ENCODE measurements at places on chromosomes 11 and 22.

DNA sequence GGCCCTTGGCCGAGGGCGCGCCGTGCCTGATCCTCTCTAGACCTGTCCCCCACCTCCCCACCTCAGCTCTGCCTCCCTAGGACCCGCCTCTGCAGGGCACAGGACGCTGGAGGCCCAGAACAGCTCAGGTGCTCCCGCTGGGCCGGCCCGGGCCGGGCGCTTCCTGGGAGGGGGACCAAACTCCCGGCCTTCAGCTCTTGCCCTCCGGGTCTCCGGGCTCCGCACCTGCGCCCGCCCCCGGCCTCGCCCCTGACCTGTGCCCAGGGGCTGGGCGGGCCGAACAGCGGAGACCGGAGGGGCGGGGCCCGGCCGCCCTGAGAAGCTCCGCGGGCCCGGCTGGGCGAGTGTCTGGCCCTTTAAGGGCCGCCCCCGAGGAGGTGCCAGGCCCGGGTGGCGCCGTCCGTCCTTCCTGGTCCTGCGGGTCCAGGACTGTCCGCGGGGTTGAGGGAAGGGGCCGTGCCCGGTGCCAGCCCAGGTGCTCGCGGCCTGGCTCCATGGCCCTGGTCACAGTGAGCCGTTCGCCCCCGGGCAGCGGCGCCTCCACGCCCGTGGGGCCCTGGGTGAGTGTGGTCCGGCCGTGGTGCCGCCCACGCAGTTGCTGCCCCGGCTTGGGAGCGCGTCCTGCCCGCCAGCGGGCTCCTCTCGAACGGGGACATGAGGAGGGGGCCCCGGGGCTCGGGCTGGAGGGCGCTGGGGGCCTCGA, at the start of gene SSH3:
TSS of gene SSH3 (plus strand) at position 399 of the 703 bp plus-strand sequence. CDS start at position 495, 96 bp downstream.
- DNase-seq, result peak; percentile 20

DNA sequence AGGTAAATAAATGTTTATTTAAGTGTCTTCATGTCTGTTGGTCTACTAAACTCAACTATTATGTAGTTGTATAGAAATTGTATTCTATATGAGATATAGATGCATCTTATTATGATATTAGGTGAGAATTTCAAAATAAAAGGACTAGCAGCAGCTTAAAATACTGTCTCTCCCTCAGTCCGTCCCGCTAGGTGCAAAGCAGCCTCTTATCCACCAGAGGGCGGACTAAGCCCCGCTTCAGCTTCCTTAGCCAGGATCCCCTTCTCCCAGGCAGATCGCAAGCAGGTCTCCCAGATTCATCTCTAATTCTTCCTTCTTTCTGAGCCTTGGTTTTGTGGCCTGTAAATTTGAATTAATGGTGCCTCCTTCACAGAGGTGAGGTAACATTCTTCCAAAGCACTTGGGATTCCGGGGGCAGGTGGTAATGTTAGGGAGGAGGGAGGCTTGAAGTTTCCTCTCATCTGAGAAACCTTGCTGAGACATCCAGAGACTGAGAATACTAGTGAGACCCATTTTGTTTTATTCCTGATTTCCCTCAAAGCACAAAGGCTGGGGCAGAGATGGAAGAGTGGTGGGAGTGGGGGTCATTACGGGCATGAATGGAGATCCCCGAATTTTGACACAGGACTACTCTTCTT, 13.5 kb upstream of the INSC start:
- peak; percentile 44 for DNase-seq

GRCh38 chr11:30683176-30683575, 97.0 kb upstream of the MPPED2 start:
- no peak for DNase-seq

GRCh38 chr11:16016468-16016829, 339.9 kb downstream of the SOX6 start:
- no peak for DNase-seq

- no peak for DNase-seq
These were observed 60.5 kb downstream of the DDI1 start for GRCh38 chr11:104096900-104097299.

- DNase-seq, result no peak
These were observed 42.7 kb downstream of the DNHD1 start for GRCh38 chr11:6539748-6540268.

DNA sequence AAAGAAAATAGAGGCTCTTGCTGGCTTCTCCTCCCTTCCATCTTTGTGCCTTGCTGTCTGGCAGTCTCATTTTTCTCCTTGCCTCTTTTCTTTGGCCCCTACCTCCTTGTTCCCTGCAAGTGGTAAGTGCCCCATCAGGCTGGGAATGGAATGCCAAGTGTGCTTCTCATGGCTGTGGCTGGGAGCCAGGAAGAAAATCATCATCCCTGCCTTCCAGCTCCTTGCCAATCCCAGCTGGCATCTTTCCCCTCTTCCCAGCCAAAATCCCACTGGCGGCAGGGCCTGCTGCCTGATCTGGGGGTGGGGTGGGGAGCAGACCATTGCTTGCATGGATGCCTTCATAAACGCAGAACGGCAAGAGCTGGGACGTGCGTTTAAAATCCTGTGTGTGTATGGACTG, 27.0 kb upstream of the SLC25A18 start:
- no peak for DNase-seq

GRCh38 chr11:67010296-67010905, 12.5 kb upstream of the SYT12 start:
- DNase-seq, result no peak

GRCh38 chr11:76801225-76801624, 18.1 kb downstream of the TSKU start:
- no peak for DNase-seq

GRCh38 chr11:66745356-66746235, 16.6 kb upstream of the SPTBN2 start:
- no peak for DNase-seq

- DNase-seq, result peak; percentile 21
These were observed at the start of gene P4HA3 for GRCh38 chr11:74311352-74311926. P4HA3 (minus strand) TSS chr11:74311640; CDS start chr11:74311611, 29 bp downstream.

- no peak for DNase-seq
These were observed 94.1 kb downstream of the CACNA1I start for GRCh38 chr22:39664485-39665200.

DNA sequence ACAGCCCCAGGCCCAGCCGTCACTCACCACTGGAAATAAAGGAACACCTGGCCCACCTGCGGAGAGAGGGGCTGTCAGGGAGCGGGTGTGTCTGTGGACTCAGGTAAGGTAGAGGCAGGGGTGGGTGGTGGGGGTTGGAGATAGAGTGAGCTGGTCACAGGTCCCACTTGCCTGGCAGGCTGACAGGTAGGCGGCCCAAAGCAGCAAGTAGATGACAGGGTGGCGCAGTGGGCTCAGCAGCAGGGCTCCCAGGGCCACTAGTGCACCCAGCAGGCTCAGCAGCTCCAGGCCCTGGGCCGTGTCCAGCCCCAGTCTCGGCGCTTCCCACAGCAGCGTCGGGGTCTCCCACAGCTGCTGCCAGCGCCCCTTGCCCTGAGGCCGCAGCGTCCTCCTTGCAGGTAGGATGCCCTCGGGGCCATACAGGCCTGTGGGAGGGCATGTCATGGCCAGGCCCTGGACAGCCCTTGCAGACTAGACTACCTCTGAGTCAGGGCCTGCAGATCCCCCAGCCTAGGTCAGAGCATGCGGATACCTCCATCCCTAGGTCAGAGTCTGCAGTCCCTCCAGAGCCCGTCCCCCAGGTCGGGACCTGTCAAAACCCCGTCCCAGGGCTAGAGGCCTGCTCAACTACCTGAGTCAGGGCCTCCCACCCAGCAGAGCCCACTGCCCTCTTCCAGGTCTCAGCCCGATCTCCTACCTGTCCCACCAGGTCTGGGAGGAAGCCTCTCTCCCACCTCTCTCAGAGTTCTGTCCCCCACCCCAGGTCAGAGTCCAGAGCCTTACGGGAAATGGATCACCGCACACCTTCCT, 686 bp downstream of the LMF2 start:
- DNase-seq, result no peak

DNA sequence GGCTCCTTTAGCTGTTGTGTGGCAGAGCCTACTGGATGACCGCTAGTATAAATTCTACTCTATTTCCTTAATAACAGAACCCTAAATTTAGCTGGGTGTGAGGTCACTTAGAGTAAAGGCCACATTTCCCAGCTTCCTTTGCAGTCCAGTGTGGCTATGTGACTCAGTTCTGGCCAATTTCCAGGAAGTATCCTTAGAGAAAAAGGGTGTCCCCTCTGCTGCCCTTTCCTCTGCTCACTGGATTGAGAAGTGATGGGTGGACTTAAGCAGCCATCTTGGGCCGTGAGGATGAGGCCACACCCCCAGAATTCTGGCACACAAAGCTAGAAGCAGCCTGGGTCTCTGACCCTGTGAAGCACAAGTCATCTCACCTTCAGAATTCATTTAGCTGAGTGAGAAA, 11.7 kb upstream of the RASD2 start:
- no peak for DNase-seq

GRCh38 chr22:46573781-46574437, 36.5 kb upstream of the CELSR1 start:
- DNase-seq, result no peak

DNA sequence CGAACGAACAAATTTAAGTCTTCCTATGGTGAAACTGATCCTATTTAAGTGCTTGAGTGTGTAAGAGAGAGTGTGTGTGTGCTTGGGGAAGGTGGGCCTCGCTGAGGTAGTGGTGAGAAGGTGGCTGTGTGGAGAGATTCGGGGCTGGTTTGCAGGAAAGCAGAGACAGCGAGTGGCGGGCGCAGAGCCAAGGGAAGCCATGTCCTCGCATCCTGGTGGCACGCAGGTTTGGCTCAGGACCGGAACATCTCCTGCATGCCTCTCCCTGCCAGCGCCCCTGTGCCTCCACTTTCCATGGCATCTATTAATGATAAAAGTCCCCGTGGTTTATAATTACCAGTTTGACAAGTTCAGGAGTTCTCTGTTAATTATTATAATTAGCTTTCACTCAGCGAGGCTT, 383.1 kb upstream of the CADM1 start:
- no peak for DNase-seq

GRCh38 chr11:35012467-35013191, 96.2 kb downstream of the PDHX start:
- no peak for DNase-seq

DNA sequence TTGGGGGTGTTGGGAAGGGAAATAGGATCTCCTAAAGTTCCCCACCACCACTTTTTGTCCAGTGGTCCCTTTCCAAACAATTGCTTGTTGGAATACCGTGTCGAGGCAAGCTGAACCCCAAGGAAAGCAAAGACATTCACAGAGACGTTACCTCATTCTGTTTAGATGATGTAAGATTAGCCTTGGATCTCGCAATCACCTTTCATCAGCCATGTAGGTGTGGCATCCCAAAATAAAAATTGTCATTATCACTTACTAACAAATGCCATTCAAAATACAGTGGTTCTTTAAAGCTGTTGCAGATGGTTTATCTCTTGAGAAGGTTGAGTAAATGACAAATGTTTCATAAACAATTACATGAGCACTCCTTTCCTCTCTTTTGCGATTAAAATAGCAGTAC, 86.5 kb upstream of the SLC25A18 start:
- DNase-seq, result no peak

DNA sequence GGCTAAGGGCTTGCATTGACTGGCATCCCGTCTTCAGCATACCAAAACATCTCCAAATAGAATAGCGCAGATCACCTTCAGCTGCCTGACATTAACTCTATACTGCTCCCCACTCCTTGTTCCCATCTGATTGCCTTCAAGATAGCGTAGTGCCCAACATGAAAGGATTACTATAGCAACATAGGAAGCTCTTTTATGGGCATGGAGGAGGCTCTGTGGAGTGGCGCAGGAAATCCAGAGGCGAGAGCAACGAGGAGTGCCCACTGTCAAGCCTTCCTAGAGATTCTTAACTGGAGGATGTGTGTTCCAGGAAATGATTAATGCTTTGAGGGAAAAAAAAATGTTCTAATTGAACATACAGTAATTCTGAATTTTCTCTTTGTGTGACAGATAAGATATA, 213.3 kb downstream of the CADM1 start:
- peak; percentile 56 for DNase-seq

GRCh38 chr11:116813781-116814471, 9.2 kb downstream of the APOA4 start:
- DNase-seq, result no peak

DNA sequence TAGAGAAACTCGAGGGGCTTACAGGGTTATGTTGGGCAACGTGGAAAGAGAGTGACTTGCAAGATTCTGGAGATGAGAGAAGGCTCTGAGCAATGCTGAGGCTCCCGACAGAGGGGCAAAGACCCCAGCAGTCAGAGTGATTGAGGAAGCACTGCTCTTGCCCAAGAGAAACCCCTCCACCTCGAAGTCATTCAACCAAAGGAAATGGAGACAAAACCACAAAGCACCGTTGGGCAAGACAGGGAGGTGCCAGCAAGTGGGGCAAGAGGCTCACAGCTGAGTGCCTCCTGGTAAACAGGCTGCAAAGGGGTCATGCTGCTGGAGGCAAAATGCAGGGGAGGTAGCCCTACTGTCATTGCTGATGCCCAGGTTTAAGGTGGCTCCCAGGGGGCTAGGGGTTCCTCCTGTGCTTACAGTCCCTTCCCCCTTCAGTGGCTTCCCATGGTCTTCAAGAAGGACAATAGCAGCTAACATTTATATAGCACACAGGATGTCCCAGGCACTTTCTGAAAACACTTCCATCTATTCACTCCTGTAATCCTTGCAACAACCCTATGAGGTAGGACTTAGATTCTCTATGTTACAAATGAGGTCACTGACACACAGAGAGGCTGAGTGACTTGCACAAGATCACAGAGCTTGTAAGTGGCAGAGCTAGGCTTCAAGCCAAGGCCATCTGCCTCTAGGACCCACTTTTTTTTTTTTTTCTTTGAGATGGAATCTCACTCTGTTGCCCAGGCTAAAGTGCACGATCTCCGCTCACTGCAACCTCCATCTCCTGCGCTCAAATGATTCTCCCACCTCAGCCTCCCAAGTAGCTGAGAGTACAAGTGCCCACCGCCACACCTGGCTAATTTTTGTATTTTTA, 18.1 kb upstream of the MYH9 start:
- peak; percentile 39 for DNase-seq

GRCh38 chr11:133621611-133622010, 89.3 kb upstream of the OPCML start:
- no peak for DNase-seq

DNA sequence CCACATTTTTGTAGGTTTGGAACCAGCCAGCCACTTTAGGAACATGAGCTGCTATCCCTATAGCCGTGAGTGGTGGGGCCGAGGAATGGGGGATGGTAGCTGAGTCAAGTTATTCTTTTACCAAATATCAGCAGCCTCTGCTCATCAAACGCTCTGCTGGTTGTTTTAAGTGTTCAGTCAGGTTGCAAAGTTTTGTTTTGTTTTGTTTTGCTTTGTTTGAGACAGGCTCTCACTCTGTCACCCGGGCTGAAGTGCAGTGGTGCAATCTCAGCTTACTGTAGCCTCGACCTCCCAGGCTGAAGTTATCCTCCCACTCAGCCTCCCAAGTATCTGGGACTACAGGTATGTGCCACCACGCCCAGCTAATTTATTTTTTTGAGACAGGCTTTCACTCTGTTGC, 14.4 kb downstream of the CABIN1 start:
- DNase-seq, result no peak

DNA sequence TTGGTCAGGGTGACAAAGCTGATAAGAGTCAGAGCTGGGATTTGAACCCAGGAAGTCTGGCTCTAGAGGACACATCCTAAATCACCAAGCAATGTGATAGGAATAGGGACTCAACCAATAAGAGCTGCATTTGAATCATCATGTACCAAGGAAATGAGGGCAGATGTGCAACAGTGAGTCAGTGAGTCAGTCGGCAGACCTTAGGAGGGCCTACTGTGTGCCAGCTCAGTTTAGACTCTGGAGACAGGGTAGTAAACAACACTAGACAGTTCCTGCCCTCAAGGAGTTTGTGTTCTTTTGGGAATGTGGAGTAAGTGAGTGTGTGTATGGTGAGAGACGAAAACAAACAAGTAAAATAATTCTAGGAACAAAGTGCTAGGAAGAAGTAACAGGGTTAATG, 11.2 kb downstream of the IL10RA start:
- no peak for DNase-seq
